Dermis blood vessel endothelial cell (primary cell): ENCODE measurements at places on chromosomes 7 and 10. TPM values are rescaled to one million over a fixed set of nuclear protein-coding genes. Genes with fewer than 3 reads are reported as not detected.

Gene SFTPA2
- under 0.01 TPM in 1 of 2 replicates, not detected in the other for total RNA-seq

Gene MBL2
- total RNA-seq, result not detected in 2 replicates

Gene ARHGAP22
- total RNA-seq, result 8.3 and 19.0 TPM in 2 replicates

Gene CRPPA
- 1.9 and 2.0 TPM in 2 replicates for total RNA-seq

Gene MYO1G
- 0.09 and 0.17 TPM in 2 replicates for total RNA-seq

Gene ANKRD1
- total RNA-seq, result 441 and 829 TPM in 2 replicates

Gene SLC18A3
- not detected in 2 replicates for total RNA-seq

Gene OR13A1
- not detected in 2 replicates for total RNA-seq

Gene TMEM236
- 0.17 and 1.3 TPM in 2 replicates for total RNA-seq

Gene NYAP1
- total RNA-seq, result 4.3 and 5.4 TPM in 2 replicates

Gene UCMA
- not detected in 2 replicates for total RNA-seq

Gene FAM24B
- 2.2 and 5.1 TPM in 2 replicates for total RNA-seq
